ENCODE measurements at places on chromosomes 1 and 21. TPM values are rescaled to one million over a fixed set of nuclear protein-coding genes. Genes with fewer than 3 reads are reported as not detected.
A peak's percentile ranks its signal among the peaks of the same experiment; 100 is the strongest.

- no peak for DNase-seq
These were observed 412 bp downstream of the ABCA4 start for GRCh38 chr1:94120570-94120901.

DNA sequence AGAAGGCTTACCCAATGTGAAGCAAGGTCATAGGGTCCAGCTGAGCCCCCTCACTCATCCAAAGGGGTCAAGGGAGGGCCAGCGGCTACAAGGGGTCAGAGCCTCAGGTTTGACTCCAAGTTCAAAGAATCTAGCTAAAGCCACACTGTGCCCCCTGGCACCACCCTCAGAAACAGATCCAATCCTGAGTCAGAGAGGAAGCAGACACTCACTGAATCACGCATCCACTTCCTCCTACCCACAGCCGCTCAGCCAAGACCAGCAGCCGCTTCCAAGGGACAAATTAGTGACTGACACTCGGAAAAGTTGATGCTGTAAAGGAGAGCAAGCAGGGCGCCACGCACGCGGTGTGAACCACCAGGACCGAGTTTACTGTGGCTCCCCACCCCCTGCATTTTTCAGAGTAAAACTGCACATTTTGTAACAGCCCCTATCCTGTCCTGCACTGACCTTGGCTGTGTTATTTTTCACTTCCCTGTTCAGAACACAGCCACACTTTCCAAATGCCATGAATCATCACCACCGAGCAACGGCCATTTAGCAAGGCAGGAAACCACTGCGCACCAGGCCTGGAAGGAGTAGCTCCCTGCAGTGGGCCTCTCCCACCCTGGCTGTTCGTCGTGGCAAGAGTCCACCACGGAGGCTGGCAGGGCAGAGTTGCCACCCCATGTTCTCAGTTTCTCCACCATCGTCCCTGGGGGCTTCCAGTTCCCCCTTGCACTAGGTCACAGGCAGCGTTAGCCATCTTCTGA is 147.8 kb downstream of the TOMM20 start:
- no peak for DNase-seq

GRCh38 chr1:150560011-150560438 is 10.8 kb downstream of the ADAMTSL4 start:
- DNase-seq, result no peak

DNA sequence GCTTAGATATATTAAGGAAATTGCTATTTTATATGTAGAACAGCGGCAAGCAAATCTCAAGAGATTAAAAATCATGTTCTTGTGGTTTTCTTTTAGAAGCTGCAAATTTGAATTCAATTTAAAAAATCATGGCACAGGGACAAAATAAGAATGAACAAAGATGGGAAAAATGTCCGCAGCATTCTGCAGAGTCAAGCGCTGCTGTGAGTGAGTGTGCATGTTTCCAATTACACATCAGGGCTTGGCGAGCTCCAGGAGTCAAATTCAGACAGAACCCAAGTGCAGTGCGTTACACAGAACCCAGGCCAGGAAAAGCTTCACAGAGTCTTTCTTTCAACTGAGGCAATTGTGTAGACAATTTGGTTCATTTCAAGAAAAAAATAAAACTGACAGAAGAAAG is 33.3 kb upstream of the ERG start:
- peak; percentile 57 for DNase-seq

DNA sequence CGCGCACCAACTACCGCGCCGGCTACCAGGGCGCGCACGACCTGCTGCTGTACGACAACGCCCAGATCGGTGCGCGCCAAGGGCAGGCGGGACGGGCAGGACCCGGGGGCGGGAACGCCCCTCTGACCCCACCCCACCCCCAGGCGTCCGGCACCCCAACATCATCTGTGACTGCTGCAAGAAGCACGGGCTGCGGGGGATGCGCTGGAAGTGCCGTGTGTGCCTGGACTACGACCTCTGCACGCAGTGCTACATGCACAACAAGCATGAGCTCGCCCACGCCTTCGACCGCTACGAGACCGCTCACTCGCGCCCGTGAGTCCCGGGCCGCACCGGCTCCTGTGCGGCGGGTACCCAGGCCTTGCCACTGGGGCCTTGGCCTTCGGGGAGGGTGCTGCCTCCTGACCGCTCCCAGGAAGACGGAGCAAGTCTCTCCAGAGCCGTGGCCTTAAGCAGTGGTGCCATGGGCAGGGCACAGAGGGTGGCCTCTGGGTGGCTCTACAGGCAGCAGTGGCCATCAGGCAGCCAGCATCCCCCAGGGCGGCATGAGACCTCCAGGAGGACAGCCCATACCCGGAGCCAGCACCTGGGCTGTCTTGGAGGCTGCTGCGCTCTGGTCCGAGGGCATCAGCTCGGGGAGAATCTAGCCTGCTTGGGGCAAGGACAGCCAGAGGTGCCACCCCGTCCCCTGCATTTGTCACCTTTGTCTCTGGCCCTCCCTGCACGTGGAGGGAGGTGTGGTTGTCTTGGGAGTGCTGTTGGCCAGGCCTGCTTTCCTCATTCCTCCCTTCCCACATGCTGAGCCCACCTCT is 8.1 kb upstream of the MMP23B start:
- no peak for DNase-seq

DNA sequence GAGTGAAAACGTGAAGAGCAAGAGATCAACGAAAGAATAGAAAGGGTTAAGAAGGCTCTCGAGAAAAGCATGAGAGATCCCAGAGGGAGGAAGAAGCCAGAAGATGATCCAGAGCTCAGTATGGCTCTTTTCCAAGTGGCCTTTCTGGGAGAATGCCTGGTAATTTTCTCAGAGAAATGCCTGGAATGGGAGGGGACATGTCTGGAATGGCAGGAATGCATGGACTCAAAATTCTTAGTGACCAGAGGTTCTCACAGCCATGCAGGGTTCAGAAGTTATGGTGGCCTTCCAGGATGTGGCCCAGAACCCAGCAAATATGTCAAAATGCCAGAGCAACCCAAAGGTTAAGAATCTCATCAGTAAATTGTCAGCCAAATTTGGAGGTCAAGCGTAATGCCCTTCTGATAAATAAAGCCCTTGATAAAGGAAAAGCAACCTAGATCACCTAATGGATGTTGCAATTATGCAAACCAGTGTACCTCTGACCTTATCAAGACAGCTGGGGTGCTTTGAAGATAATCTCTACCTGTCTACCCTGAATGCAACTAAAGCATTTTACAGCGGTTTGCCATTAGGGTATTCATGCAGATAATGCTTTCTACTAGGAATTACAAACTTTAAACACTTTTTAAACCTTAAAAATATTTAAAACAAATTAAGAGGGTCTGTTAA is 53.1 kb downstream of the NBPF6 start:
- DNase-seq, result no peak

GRCh38 chr21:15496911-15497310 is 232.9 kb upstream of the USP25 start:
- DNase-seq, result no peak

GRCh38 chr1:51558375-51558924 is 39.4 kb upstream of the EPS15 start:
- no peak for DNase-seq

DNA sequence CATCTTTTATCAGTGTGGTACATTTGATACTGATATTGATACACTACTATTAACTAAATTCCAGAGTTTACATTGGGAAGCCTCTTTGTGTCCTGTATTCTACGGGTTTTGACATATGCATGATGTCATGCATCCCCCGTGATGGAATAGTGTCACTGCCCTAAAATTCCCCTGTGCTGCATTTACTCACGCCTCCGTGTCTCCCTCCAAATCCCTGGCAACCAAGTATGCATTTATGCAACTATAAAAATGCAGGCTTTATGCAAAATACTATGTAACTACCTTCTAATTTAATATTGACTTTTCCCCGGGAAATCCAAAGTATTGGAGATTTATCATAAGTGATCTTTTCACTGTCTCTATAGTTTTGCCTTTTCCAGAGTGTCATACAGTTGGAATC is 453.7 kb upstream of the RUNX1 start:
- no peak for DNase-seq

DNA sequence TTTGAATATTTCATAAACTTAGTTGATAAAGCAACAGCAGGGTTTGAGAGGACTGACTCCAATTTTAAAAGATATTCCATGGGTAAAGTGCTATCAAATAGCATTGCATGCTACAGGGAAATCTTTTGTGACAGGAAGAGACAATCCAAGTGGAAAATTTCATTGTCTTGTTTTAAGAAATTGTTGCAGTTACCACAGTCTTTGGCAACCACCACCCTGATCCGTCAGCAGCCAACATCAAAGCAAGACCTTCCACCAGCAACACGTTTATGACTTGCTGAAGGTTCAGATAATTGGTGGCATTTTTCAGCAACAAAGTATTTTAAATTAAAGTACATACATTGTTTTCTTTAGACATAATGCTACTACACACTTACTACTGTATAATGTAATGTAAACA is 47.8 kb downstream of the ADGRL4 start:
- no peak for DNase-seq

DNA sequence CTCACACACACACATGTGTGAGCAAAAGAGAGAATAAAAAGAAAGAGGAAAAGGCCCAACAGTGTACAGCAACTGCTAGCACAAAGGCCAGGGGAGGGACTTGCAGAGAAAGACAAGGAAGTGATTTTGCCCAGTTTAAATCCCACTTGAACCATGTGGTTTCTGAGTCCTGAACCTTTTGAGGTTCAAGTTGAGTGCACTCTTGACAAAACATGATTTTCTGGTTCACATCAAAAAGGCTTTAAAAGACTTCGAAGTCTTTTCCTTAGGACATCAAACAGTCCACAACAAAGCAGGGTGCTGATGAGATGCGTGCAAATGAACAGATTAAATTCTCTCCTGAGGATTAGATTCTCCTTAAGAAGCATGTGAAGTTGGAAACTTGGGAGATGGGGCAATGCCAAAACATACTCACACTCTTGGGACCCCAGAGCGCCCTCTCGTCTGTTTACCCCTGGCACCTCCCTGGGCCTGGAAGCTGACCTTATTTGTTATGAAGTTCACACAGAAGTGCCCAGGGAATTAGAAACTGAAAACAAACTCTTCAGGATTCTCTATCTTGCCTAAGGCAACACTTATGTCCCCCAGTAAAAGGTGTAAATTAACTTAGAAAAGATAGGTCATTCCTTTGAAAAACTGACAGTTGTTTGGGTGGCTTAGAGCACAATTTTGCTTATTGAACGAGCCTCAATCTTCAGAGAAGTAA is 31.5 kb downstream of the RNF220 start:
- DNase-seq, result no peak

DNA sequence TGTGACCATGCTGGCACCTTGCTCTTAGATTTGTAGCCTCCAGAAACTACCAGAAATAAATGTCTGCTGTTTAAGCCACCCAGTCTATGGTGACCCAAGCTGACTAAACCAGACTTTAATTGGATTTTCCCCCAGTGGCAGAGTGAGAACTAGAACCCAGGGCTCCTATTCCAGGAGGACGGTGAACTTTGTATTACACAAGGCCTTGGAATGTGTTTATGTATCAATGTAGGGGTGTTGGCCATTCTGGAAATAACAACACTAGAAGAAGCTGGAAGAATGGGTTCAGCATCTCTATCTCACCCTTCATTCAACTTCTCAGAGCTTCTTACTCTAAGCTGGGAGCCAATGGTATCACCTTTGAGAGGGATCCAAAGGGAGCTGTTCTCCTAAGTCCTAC is 37.0 kb downstream of the ARHGEF11 start:
- no peak for DNase-seq

DNA sequence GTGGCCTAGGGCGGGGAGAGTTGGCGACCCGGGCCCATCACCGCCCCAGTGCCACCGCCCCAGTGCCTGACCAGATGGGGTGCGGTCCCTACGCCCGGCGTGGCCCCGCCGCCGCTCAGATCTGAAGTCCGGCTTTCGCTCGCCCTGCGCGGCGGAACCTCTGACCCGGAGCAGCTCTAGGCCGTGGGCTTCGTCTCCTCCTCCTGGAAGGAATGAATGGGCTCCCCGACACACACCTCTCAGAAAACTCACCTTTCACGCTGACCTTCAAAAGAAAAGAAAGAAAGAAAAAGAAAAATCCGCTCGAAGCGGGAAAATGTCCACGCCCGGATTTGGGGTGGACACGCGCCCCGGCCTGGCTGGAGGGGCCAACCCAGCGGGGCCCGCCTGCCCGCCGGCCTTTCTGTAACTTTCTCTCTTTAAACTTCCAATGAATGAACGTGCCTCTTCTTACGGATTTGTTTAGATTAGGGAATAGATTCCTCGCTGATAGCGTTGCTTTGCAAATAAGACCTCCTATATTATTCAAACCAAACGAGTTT is 5.4 kb upstream of the SIM2 start:
- no peak for DNase-seq

GRCh38 chr21:41707231-41707959 is 59.5 kb downstream of the RIPK4 start:
- DNase-seq, result no peak

- DNase-seq, result no peak
These were observed 24.7 kb upstream of the IGSF5 start for GRCh38 chr21:39720126-39720778.

GRCh38 chr1:17635811-17636210 is 96.3 kb downstream of the ARHGEF10L start:
- no peak for DNase-seq

DNA sequence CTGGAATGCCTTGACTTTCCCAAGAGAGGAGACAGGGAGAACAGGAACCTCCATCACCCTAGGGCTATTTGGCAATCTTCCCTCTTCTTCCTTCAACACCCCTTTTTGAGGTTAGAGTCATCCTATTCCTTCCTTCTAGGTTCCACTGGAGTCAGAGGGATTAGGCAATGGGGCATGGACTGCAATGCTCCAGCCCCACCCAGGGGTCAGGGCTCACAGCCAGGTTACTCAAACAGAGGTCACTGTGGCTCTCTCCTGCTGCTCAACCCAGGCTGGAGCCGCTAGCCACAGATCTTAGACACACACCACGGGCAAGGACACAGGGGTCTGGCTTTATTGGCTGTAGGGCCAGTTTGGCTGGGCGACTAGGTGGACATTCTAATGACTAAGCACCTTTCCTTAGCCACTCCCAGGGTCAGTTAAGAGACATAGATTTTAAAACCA is 145.5 kb upstream of the NRIP1 start:
- DNase-seq, result no peak

GRCh38 chr1:85375493-85375892 is 89.5 kb downstream of the DDAH1 start:
- DNase-seq, result peak; percentile 40

The SLC27A3 gene
- polyA plus RNA-seq, result 35.4 TPM

The ERICH3 gene
- polyA plus RNA-seq, result 0.36 TPM

The GPR25 gene
- polyA plus RNA-seq, result not detected

The OR2L8 gene
- polyA plus RNA-seq, result not detected

The OR2T11 gene
- polyA plus RNA-seq, result not detected

The MRAP gene
- not detected for polyA plus RNA-seq

The ANKRD35 gene
- polyA plus RNA-seq, result 2.1 TPM

The RSPH1 gene
- 16.0 TPM for polyA plus RNA-seq
